ENCODE measurements at places on chromosomes 1 and 21.

DNA sequence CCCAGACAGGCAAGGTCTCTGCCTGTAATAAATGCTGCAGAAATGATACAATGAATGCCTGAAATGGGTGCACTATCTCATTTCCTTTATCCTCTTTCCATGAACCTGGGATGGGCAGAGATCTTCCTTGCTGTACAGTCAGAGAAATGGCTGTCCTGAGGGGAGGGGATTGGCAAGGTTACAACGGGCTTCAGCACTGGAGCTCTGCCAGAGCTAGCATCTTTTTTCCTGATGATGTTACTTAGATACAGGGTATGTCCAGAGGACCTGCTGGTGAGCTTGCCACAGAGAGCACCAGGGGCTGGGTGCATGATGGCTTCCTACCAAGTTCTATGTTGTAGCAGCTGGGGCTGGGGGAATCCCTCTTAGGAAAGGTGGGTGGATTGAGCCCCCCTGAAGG, 115.1 kb downstream of the PLXNA2 start:
- no peak for ATAC-seq
- peaks cover 19% of the 10 kb centered on the region for H3K27me3 ChIP-seq
- no peak overlapping the region for H3K4me3 ChIP-seq
- no peak overlapping the region for H3K27ac ChIP-seq
- no peaks in the 10 kb centered on the region for H3K4me1 ChIP-seq
- no peaks in the 10 kb centered on the region for H3K36me3 ChIP-seq

GRCh38 chr1:235067396-235068157, 61.1 kb downstream of the TOMM20 start:
- H3K4me1 ChIP-seq = peaks cover 18% of the 10 kb centered on the region
- peak; percentile 84 for ATAC-seq
- H3K27me3 ChIP-seq = no peaks in the 10 kb centered on the region
- H3K4me3 ChIP-seq = peak overlapping the region; percentile 42
- peak overlapping the region; percentile 70 for H3K27ac ChIP-seq

DNA sequence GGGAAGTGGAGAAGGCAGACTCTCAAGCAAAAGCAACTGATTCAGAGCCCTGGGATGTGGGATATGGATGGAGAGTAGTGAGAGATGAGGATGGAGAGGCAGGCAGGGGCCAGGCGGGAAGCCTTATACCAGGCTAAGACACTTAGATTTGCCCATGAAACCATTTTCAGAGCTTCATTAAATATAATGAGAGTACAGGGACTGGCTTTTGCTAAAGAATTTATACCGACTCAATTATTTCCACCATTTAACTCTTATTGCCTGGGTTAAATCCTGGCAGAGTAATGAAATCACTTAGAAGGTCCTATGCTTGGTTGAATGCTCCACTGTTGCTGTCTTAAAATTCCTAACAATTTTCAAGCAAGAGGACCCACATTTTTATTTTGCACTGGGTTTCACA, 311.7 kb downstream of the KCNH1 start:
- peaks cover 16% of the 10 kb centered on the region for H3K27me3 ChIP-seq
- H3K36me3 ChIP-seq = no peaks in the 10 kb centered on the region
- no peak for ATAC-seq
- H3K4me3 ChIP-seq = no peak overlapping the region
- no peaks in the 10 kb centered on the region for H3K4me1 ChIP-seq
- no peak overlapping the region for H3K27ac ChIP-seq

DNA sequence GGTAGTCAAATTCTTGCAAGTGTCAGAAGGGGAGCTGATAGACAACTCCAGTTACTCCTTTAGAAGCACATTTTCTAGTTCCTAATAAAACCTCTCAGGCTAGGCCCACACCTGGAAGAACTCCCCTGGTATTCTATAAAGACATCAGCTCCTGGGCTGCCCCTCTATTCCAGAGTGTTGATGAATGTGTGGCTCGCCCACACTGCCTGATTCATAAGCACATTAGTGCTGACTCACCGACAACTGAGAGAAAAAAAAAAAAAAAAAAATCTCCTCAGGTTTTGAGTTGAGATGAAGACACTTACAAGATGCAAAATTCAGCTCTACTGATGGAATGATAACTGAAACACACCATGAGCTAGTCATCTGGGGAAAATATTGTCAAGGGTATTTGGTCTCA, 188.1 kb downstream of the TNR start:
- peaks cover 18% of the 10 kb centered on the region for H3K27me3 ChIP-seq
- H3K4me3 ChIP-seq = no peak overlapping the region
- H3K27ac ChIP-seq = no peak overlapping the region

GRCh38 chr1:169426174-169426705, 1.0 kb downstream of the CCDC181 start:
- no peak overlapping the region for H3K27ac ChIP-seq
- ATAC-seq = no peak
- H3K27me3 ChIP-seq = peaks cover 65% of the 10 kb centered on the region
- no peaks in the 10 kb centered on the region for H3K36me3 ChIP-seq
- no peak overlapping the region for H3K4me3 ChIP-seq
- peaks cover 7% of the 10 kb centered on the region for H3K4me1 ChIP-seq

GRCh38 chr1:204320382-204320804, 39.3 kb downstream of the PLEKHA6 start:
- H3K4me3 ChIP-seq = no peak overlapping the region
- H3K27me3 ChIP-seq = peaks cover 12% of the 10 kb centered on the region
- no peaks in the 10 kb centered on the region for H3K36me3 ChIP-seq

GRCh38 chr1:160260406-160261382, 1.7 kb downstream of the DCAF8 start:
- peak overlapping the region; percentile 98 for H3K4me3 ChIP-seq
- peaks cover 28% of the 10 kb centered on the region for H3K4me1 ChIP-seq
- H3K36me3 ChIP-seq = peaks cover 57% of the 10 kb centered on the region
- no peaks in the 10 kb centered on the region for H3K27me3 ChIP-seq
- H3K27ac ChIP-seq = peak overlapping the region; percentile 99
- no peak for ATAC-seq

DNA sequence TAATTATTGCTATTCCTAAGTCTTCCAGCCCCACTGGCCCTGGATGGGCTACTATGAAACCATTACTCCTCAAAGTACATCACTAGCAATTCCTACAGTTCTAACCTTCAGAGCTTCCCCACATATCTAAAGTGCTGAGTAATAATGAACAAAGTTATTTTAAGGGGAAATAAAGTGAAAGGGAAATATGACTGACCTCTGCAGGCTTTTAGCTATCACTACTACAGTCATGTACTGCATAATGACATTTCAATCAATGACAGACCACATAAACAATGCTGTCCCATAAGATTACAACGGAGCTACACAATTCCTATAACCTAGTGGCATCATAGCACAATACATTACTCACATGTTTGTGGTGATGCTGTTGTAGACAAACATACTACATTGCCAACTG, 32.5 kb upstream of the ASPM start:
- H3K27ac ChIP-seq = no peak overlapping the region
- no peaks in the 10 kb centered on the region for H3K27me3 ChIP-seq
- no peak overlapping the region for H3K4me3 ChIP-seq
- no peaks in the 10 kb centered on the region for H3K4me1 ChIP-seq
- no peak for ATAC-seq

GRCh38 chr1:201831371-201831770, 2.4 kb downstream of the IPO9 start:
- H3K4me1 ChIP-seq = peaks cover 27% of the 10 kb centered on the region
- no peak overlapping the region for H3K27ac ChIP-seq
- peaks cover 38% of the 10 kb centered on the region for H3K36me3 ChIP-seq
- H3K4me3 ChIP-seq = peak overlapping the region; percentile 87
- ATAC-seq = no peak
- H3K27me3 ChIP-seq = no peaks in the 10 kb centered on the region

DNA sequence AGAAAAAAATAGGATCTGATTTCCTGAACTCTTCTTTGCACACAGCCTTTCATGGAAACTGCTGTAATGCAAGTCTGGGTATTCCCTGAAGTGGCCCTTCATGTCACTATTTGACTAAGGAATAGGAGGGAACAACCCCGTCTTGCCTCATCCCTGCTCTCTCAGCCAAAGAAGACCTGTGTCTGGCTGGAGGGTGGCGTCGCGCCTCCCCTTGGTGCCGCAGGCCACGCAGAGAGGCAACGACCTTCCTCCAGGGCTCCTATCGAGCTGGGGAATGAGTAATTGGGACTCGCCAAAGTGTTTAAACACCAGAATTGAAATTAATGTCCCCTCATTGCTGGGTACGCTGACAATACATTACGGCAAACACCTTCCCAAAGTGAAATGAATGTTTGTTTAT, 129.8 kb downstream of the PBX1 start:
- H3K36me3 ChIP-seq = no peaks in the 10 kb centered on the region
- no peak for ATAC-seq
- H3K4me1 ChIP-seq = no peaks in the 10 kb centered on the region
- no peaks in the 10 kb centered on the region for H3K27me3 ChIP-seq
- H3K4me3 ChIP-seq = no peak overlapping the region
- H3K27ac ChIP-seq = no peak overlapping the region

GRCh38 chr21:42505090-42505726, 8.4 kb upstream of the SLC37A1 start:
- no peaks in the 10 kb centered on the region for H3K27me3 ChIP-seq
- H3K4me3 ChIP-seq = no peak overlapping the region
- ATAC-seq = no peak
- no peaks in the 10 kb centered on the region for H3K36me3 ChIP-seq

DNA sequence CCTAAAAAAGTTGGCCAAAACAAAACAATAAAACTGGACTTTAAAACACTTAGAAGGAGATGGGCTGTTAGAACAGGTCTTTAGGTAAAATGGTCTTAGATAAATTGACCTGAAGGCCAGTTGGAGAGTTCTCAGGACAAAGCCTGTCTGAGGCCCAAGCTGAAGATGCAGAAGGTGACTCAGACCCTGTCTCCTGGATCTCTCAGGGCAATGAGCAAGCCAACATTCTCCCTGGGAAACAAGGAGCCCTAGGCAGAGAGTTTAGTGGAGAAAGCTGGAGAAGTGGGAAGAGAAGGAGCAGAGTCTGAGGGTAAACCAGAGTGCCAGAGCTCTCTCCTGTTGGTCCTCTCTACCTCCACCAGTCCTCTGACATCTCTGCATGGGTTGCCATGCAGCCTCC, 70.1 kb downstream of the FCRL5 start:
- H3K36me3 ChIP-seq = no peaks in the 10 kb centered on the region
- H3K4me1 ChIP-seq = no peaks in the 10 kb centered on the region
- peaks cover 8% of the 10 kb centered on the region for H3K27me3 ChIP-seq
- no peak for ATAC-seq
- H3K4me3 ChIP-seq = no peak overlapping the region

GRCh38 chr1:1359308-1359663, 931 bp upstream of the MXRA8 start:
- H3K27me3 ChIP-seq = peaks cover under 1% of the 10 kb centered on the region
- H3K4me1 ChIP-seq = peaks cover 6% of the 10 kb centered on the region
- H3K27ac ChIP-seq = no peak overlapping the region
- H3K36me3 ChIP-seq = no peaks in the 10 kb centered on the region

- H3K27ac ChIP-seq = no peak overlapping the region
- ATAC-seq = no peak
- H3K27me3 ChIP-seq = no peaks in the 10 kb centered on the region
- H3K4me3 ChIP-seq = no peak overlapping the region
- no peaks in the 10 kb centered on the region for H3K4me1 ChIP-seq
- H3K36me3 ChIP-seq = no peaks in the 10 kb centered on the region
Observed at GRCh38 chr1:163824006-163824405, 502.3 kb downstream of the NUF2 start.

- H3K27ac ChIP-seq = no peak overlapping the region
- ATAC-seq = no peak
- peaks cover 4% of the 10 kb centered on the region for H3K4me1 ChIP-seq
- peaks cover 16% of the 10 kb centered on the region for H3K27me3 ChIP-seq
- H3K4me3 ChIP-seq = no peak overlapping the region
Observed at GRCh38 chr1:4020449-4020848, 120.4 kb upstream of the C1orf174 start.

All from activated T-helper 17 cell treated with anti-CD3 and anti-CD28 coated beads, Interleukin-2, amount 50 U/mL, for 72 hours (primary cell).